Cardiac muscle cell (in vitro differentiated cells and primary cell): ENCODE measurements at places on chromosomes 13 and 19. TPM values are rescaled to one million over a fixed set of nuclear protein-coding genes. Genes with fewer than 3 reads are reported as not detected.
A peak's percentile ranks its signal among the peaks of the same experiment; 100 is the strongest.

The CACNG7 gene
- 0.60 and 1.9 TPM in 2 replicates for total RNA-seq

DNA sequence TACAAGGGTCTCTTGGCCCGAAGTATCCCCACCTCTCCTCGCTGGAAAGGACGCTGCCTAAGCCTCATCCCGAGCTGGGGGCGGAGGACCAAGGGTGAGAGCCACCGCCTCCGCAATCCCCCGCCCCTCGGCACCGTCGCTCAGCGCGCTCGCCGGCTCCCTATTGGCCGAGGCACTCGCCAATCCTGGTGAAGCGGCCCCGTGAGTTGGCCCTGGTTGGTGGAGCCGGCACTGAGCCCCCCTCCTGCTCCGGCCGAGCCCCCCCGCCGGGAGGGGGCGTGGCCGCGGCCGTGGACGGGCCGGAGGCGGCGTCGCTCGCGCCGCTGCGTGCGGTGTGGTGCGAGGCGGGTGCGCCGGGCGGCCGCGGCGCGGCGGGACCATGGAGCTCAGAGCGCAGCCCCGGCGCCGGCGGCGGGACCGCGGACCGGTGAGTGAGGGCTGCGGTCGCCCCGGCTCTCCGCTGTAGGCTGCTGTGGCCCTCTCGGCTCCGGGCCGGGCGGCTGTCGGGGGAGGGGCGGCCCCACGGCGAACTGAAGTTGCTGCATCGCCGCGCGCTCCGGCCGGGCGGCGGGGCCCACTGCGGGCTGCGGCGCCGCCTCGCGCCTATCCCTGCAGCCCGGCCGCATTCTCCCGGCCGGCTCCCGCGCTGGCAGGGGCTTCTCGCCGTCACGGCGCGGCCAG lies at the start of gene WASF3:
TSS of gene WASF3 (plus strand) at position 291 of the 681 bp plus-strand sequence. CDS start 84,588 bp downstream, outside the sequence.
- no peaks in the 10 kb centered on the region for H3K36me3 ChIP-seq
- H3K4me1 ChIP-seq: peaks cover 15% of the 10 kb centered on the region
- DNase-seq: peak; percentile 97
- peak within 1 kb of the TSS; percentile 98 for H3K4me3 ChIP-seq
- no peaks in the 10 kb centered on the region for H3K27me3 ChIP-seq

The ZNF841 gene
- total RNA-seq: 14.4 and 17.7 TPM in 2 replicates

DNA sequence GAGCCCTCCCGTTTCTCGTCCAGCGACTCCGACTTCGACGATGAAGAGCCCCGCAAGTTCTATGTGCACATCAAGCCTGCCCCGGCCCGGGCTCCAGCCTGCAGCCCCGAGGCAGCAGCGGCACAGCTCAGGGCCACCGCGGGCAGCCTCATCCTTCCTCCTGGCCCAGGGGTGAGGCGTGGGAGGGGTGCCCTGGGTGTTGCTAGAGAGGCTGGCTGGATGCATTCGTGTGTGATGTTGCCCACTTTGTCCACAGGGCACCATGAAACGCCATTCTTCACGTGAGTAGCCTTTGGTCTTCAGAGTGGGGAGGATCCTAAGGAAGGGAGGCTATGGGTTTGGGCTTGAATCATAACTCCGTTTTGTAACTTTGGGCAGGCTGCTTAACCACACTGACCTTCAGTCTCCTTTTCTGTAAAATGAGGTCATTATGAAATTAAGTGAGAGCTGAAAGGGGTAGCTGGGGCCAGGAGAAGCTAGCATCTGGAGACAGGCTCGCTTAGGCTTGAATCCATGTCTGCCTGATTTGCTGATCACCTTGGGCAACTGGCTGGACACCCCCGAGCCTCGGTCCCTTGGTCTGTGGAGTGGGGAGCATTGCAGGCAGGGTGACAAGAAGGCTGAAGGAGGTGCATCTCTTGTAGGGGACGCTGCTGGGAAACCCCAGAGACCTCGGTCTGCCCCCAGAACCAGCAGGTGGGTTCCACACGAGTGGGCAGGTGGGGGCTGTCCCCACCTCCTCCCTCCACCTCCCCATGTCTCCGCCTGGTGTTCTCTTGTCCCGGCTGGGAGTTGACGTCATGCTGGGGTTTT lies 18.7 kb upstream of the B3GNT3 start:
- no peak for DNase-seq
- no peak overlapping the region for H3K4me3 ChIP-seq
- no peak overlapping the region for H3K27ac ChIP-seq
- H3K4me1 ChIP-seq: no peaks in the 10 kb centered on the region
- H3K27me3 ChIP-seq: no peaks in the 10 kb centered on the region

The SCAMP4 gene
- total RNA-seq: 58.0 and 62.5 TPM in 2 replicates

DNA sequence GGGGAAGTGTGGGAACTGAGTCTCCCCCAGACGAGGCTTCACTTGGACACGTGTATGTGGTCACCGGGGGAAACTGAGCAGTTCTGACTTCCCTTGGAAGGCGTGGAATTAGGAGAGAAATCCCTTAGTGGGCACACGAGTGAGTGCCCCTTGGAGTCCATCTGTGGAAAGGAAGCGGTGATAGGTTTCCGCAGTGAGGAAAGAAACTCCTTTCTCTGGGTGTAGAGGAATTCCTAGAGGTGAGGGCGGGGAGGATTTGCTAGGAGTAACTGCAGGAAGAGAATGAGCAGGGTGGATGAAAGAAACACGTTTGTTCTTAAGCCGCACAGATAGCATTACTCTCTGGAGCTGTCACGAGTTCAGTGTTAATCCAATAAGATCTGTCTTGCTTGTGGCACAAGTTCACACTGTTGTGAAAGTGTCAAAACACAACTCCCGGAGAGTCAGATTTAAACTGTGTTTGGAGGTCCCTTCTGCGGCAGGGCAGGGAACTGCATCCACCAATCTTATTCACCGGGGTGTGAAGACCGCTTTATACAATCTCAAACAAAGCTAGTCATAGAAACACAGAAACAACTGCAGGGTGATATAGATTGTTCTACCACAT lies 1.2 kb downstream of the KL start:
- peak overlapping the region; percentile 15 for H3K4me3 ChIP-seq
- no peak overlapping the region for H3K27ac ChIP-seq
- peak; percentile 39 for DNase-seq
- H3K27me3 ChIP-seq: peaks cover 93% of the 10 kb centered on the region
- no peaks in the 10 kb centered on the region for H3K4me1 ChIP-seq

DNA sequence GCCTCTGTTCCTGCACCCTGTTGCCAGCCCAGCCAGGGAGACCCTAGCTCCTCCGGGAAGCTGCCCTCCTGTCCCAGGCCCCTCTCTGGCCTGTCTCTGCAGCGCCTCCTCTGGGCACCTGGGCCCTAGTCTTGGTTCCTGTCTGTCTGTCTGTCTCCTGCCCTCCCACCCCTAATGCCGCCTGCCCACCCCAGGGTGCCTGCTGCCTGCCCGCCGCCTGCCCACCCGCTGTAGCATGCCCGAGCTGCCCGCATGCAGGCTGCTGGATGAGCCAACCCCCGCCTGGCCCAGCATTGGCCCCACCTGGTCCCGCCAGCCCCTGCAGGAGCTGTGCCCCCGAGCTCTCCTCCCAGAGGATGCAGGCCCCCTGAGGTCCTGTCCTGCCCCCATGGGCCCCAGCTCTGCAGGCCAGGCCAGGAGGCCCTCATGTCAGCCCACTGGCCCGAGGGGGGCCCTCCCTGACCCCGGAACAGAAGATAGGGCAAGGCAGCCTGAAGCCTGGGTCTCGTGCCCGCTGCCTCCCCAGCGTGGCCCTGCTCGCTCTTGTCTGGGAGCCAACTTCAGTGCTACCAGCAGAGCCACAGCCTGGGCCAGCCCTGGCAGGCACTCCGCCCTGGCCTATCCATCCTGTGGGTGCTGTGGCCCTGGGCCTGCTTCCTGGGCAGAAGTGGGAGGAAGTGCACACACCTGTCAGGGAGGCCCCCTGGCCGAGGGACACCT lies 5.2 kb downstream of the MAP2K7 start:
- H3K27me3 ChIP-seq: peaks cover 2% of the 10 kb centered on the region
- no peak for DNase-seq
- no peak overlapping the region for H3K4me3 ChIP-seq
- peaks cover 10% of the 10 kb centered on the region for H3K4me1 ChIP-seq

GRCh38 chr13:44280456-44280855 lies 93.2 kb upstream of the SERP2 start:
- H3K4me3 ChIP-seq: no peak overlapping the region
- no peak overlapping the region for H3K27ac ChIP-seq
- H3K36me3 ChIP-seq: no peaks in the 10 kb centered on the region
- no peaks in the 10 kb centered on the region for H3K27me3 ChIP-seq
- H3K4me1 ChIP-seq: peaks cover 11% of the 10 kb centered on the region

GRCh38 chr19:1237754-1238368 lies at the start of gene CBARP:
Gene CBARP, minus strand, starts transcription at chr19:1238005. Its CDS starts 1,905 bp downstream, at chr19:1236100.
- peak; percentile 87 for DNase-seq
- peak within 1 kb of the TSS; percentile 94 for H3K4me3 ChIP-seq
- peak within 1 kb of the TSS; percentile 54 for H3K27ac ChIP-seq
- H3K4me1 ChIP-seq: peaks cover 22% of the 10 kb centered on the region
- H3K27me3 ChIP-seq: no peaks in the 10 kb centered on the region

The GTF2F2 gene
- 14.5 and 15.5 TPM in 2 replicates for total RNA-seq

- H3K27me3 ChIP-seq: peaks cover 10% of the 10 kb centered on the region
- DNase-seq: peak; percentile 68
- H3K27ac ChIP-seq: no peak overlapping the region
- no peaks in the 10 kb centered on the region for H3K36me3 ChIP-seq
Observed at GRCh38 chr19:48745208-48745995, 1.3 kb downstream of the IZUMO1 start.

The NCCRP1 gene
- 10.3 and 16.1 TPM in 2 replicates for total RNA-seq

The NLRP9 gene
- not detected in 2 replicates for total RNA-seq

The DZIP1 gene
- total RNA-seq: 30.7 and 47.2 TPM in 2 replicates

- no peak overlapping the region for H3K4me3 ChIP-seq
- peaks cover 37% of the 10 kb centered on the region for H3K36me3 ChIP-seq
- no peaks in the 10 kb centered on the region for H3K4me1 ChIP-seq
- no peak overlapping the region for H3K27ac ChIP-seq
Observed at GRCh38 chr19:42201489-42202289, 15.8 kb downstream of the DEDD2 start.

The ATP4A gene
- total RNA-seq: 0.74 TPM in 1 of 2 replicates, not detected in the other

DNA sequence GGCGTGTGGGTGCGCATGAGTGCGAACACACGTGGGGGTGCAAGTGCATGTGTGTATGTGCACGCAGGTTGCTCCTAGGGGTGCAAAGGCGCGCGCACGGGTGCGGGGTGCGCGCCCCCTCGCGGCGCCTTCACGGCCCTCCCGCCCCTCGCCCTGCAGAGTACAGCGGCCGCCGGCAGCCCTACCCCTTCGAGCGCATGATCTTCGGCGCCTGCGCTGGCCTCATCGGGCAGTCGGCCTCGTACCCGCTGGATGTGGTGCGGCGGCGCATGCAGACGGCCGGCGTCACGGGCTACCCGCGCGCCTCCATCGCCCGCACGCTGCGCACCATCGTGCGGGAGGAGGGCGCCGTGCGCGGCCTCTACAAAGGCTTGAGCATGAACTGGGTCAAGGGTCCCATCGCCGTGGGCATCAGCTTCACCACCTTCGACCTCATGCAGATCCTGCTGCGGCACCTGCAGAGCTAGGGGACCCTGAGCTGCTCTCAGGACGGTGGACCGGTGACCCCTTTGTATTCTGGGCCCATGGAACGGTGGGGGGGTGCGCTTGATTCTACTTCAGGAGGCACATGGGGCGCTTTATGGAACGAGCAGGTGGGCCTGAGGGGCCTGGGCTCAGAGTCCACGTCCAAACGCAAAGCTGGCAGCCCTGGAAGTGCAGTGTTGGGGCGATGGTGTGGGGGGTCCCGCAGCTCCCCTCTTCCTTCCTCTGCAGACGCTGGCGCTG lies 27.7 kb downstream of the TMEM161A start:
- DNase-seq: peak; percentile 30
- H3K27ac ChIP-seq: no peak overlapping the region
- no peaks in the 10 kb centered on the region for H3K36me3 ChIP-seq

The CLEC11A gene
- 12.5 and 16.6 TPM in 2 replicates for total RNA-seq

DNA sequence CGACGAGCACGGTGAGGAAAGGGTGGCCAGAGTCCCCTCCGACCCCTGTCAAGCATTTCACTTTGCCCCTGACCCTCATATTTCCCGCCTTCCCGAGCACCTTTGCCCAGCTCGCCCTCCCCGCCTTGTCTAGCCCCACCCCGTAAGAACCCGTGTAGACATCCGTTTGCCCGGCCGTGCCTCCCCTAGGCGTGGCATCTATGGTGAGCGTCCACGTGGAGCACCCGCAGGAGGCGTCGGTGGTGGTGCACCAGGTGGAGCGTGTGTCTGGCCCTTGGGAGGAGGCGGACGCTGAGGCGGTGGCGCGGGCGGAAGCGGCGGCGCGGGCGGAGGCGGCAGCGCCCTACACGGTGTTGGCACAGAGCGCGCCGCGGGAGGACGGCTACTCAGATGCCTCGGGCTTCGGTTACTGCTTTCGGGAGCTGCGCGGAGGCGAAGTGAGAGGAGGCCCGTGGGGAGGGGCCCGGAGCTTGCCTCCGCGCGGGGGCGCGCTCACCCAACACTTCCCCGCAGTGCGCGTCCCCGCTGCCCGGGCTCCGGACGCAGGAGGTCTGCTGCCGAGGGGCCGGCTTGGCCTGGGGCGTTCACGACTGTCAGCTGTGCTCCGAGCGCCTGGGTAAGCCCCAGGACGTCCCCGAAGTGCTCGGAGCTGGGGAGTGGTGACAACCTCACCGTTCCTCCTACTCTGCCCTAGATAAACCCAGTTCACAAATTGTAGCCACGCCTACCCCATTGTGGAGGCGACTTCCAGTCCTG lies 4.2 kb downstream of the LTBP4 start:
- H3K4me1 ChIP-seq: peaks cover 18% of the 10 kb centered on the region
- peak overlapping the region; percentile 25 for H3K4me3 ChIP-seq

The ZNF416 gene
- total RNA-seq: 6.8 and 7.8 TPM in 2 replicates

DNA sequence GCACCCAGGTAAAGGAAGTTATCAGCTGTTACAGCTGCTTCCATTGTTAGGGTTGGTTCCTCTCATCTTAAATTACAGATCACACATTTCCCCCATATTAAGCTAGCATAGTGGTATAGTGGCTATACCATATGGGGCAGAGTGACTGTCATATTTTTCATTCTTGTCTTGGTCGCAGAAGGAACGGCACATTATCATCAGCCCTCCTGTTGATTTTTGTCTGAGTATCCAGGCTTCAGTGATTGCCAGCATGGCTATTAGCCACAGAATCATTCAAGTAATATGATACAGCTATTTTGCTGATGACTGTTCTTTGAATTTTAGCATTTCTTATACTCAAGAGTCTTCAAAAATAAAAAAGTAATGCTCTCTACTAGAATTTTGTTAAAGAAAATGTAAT lies 240.9 kb downstream of the LIG4 start:
- no peaks in the 10 kb centered on the region for H3K27me3 ChIP-seq
- H3K4me3 ChIP-seq: no peak overlapping the region
- H3K4me1 ChIP-seq: no peaks in the 10 kb centered on the region
- no peaks in the 10 kb centered on the region for H3K36me3 ChIP-seq
- H3K27ac ChIP-seq: no peak overlapping the region

GRCh38 chr13:36918246-36919131 lies 1.5 kb downstream of the SMAD9 start:
- H3K36me3 ChIP-seq: no peaks in the 10 kb centered on the region
- peaks cover 60% of the 10 kb centered on the region for H3K4me1 ChIP-seq
- peak overlapping the region; percentile 97 for H3K27ac ChIP-seq
- DNase-seq: peak; percentile 17

DNA sequence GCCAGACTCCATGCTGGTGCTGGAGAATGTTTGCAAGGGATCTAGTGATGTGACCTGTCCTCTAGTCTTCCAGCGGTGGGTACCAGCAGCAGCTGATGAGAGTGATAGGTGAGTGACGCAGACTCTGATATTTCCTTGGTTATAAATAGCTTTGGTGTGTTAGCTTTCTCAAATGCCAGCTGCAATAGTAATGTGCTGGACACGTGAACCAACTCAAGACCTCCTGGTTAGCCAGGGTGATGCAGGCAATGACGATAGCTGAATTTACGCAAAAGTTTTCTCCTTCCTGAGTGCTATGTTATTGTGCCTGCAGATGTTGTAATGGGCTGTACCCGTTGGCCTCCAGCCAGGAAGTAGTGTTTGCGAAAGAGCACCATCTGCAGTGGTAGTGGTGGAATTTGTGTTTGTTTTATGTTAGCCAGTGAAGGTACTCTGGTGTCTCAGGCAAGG lies 129.5 kb downstream of the CYSLTR2 start:
- DNase-seq: no peak
- no peak overlapping the region for H3K27ac ChIP-seq
- no peaks in the 10 kb centered on the region for H3K4me1 ChIP-seq
- H3K36me3 ChIP-seq: no peaks in the 10 kb centered on the region
